ENCODE measurements at places on chromosomes 16 and 17.

- no peak for DNase-seq
Measured at GRCh38 chr17:80758481-80759376, 214.1 kb downstream of the RPTOR start.

GRCh38 chr16:51766739-51767138, 615.7 kb upstream of the SALL1 start:
- DNase-seq = no peak

DNA sequence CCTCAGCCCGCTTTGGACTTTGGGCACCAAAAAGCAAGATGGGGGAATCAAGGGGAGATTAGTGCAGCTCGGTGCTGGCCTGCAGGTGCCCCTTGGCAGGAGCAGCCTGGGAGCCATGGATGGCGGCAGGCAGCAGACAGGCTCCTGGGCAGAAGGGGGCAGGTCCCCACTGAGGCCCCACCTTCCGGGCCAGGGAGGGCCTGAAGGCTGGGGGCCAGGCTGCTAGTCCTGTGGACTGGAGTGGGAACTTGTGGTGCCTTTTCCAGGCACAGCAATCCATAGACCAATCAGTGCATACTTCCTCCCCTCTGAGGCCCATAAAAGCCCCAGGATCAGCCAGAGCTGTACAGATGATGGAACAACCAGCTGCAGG, 64.0 kb downstream of the USP32 start:
- no peak for DNase-seq

DNA sequence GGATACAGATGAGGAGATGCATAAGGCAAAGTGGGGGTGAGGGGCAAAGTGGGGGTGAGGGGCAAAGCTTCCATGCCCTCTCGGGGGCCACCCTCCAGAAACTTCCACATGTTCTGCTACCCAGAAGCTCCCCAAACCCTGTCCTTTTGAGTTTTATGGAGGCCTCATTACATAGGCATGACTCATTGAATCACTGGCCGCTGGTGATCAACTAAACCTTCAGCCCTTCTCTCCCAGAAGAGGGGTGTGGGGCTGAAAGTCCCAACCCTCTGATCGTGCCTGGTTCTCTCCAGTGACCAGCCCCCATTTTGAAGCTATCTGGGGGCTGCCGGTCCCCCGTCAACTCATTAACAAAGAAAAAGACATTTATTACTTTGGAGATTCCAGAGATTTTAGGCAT, 27.5 kb downstream of the ITGAE start:
- no peak for DNase-seq

DNA sequence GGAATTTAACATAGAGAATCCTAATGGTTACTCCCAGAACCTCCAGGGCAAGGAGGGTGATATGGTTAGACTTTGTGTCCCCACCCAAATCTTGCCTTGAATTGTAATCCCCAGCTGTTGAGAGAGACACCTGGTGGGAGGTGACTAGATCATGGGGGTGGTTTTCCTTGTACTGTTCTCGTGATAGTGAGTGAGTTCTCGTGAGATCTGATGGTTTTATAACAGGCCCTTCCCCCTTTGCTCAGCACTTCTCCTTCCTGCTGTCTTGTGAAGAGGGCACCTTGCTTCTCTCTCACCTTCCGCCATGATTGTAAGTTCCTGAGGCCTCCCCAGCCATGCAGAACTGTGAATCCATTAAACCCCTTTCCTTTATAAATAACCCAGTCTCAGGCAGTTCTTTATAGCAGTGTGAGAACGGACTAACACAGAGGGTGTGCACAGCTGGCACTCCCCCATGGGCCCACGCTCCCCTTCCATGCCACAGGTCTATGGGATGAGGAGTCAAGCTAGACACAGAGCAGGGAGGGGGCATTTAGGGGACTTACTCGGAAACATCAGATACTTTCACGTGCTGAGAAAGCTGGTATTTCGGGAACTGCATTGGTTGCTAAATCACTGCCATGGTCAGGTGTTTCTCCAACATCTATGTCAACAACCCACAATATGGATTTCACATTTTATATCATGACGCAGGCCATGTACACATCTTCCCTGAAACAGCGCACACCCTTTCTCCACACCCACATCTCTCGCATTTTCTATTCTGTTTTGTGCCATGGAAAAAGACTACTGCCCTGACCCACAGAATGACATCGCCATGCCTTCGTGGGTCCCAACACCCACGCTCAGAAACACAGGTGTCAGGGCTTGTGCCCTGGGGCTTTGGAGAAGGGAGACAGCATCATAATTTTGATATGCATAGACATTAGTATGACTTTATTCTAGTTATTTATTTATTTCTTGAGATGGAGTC, 199.1 kb upstream of the GSE1 start:
- DNase-seq = no peak

DNA sequence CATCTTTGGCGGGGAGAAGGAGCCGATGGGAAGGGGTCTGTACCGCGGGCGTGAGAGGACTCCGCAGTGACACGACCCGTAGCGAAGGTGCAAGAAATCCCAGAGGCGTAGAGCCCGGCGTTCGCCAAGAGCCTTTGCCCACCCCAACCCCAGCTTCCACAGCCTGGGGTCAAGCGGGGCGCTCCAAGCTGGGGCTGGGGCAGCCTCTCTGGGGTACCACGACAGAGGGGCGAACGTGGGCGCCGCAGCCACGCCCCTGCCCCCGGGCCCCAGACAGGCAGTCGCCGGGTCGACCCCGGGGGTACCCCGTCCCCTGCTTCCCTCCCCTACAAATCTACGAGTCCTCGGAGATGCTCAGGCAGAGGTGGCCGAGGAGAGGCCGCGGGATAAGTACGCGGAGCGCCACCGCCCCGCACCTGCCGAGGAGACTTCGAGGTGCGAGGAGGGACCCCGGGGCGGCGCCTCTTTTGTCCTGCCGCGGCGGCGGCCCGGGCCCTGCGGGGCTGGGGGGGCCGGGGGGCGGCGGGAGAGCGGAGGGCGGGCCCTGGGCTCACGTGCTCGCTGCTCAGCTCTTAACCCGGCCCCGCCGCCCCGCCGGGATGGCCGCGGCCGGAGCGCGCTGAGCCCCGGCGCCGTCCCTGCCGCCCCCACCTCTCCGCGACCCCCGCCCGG, at the start of gene ADAM11:
TSS of gene ADAM11 (plus strand) at position 575 of the 672 bp plus-strand sequence. CDS start 212 bp downstream, outside the sequence.
- DNase-seq = no peak

DNA sequence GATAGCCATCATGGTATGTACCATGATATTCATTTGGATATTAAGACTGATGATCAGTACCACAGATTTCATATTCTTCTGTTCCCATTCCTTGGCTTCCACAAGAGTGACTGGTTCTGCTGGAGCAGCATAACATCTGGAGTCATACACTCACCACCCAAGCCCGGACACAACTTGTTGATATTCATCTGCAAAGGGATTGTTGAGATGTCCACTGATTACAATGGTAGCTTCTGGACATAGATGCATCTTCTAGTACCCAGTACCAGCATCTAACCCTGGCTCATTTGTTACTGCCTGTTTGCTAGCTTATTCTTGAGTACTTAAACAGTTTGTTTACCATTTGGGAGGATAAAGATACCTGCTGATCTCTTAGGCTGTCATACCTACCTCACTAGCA, 235.7 kb upstream of the AXIN2 start:
- DNase-seq = no peak

- DNase-seq = no peak
Measured at GRCh38 chr16:3879258-3879886, 1.1 kb downstream of the CREBBP start.

DNA sequence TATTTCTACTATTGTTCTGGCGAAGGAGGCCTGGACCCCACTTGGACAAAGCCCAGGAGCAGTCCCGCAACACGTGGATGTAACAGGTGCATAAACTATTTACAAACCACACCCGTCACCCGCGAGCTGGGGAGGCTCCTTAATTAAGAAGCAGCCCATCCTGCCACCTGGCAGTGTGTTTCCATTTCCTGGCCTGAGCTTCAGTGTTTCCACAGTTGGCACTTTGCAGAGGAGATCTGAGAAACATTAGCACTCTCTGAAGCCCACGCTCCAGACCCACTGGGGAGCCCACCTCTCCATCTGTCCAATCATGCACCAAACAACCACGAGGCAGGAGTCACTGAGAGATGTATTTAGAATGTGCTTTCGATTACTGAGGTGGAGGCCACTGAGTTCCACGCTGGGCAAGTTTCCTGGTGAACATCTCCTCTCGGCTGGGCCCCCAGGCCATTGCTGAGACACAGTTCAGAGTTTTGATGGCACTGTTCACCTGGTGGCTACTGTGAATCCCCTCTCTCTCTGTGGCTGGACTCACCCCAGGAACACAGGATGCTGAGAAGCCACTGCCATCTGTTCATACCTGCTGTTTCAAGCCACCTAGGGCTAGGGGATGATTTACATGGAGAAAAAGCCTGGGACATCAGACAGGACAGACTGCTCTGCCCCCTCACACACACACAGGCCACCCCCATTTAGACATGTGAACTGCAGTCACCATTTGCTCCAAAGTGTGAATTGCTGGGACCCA, 129.1 kb downstream of the AIPL1 start:
- DNase-seq = no peak

DNA sequence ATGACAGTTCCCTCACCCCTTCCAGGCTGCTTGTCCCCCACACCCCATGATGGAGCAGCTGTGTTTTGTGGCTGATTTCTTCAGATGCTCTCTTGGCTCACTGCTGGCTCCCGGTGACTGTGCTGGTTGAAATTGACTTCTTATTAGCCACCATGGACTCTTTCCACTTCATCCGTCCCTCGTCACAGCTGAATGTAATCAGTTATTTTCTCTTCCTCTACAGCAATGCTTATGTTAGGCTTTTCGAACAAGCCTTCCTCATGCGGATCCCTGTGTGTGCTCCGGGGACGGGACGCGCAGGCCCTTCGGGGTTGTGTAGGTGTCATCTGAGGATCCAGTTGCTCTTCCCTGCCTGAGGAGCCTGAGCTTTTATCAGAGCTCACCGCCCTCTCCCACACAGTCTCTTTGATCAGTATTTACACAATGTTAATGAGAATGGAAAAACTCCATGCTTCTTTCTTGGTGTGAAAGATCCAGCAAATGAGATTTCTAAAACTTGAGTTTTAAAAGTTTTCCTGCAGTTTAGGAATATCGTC, 87.5 kb downstream of the RPTOR start:
- DNase-seq = no peak

All from GM12864 (cell line).